ENCODE measurements at places on chromosomes 11 and 22. TPM values are rescaled to one million over a fixed set of nuclear protein-coding genes. Genes with fewer than 3 reads are reported as not detected.

GRCh38 chr11:38252620-38253019 is 1654.6 kb upstream of the RAG2 start:
- no peak for DNase-seq
- H3K4me1 ChIP-seq, result no peaks in the 10 kb centered on the region
- H3K27me3 ChIP-seq, result no peaks in the 10 kb centered on the region
- H3K4me3 ChIP-seq, result no peak overlapping the region
- H3K36me3 ChIP-seq, result no peaks in the 10 kb centered on the region

Gene PRODH
- total RNA-seq, result 0.30 TPM

GRCh38 chr11:79570104-79570503 is 129.3 kb upstream of the TENM4 start:
- H3K36me3 ChIP-seq, result no peaks in the 10 kb centered on the region
- no peak overlapping the region for H3K27ac ChIP-seq
- H3K27me3 ChIP-seq, result no peaks in the 10 kb centered on the region
- no peaks in the 10 kb centered on the region for H3K4me1 ChIP-seq

Gene RHBDD3
- 20.5 TPM for total RNA-seq

- no peak overlapping the region for H3K4me3 ChIP-seq
- H3K4me1 ChIP-seq, result no peaks in the 10 kb centered on the region
- peaks cover 2% of the 10 kb centered on the region for H3K27me3 ChIP-seq
- no peaks in the 10 kb centered on the region for H3K36me3 ChIP-seq
- H3K27ac ChIP-seq, result no peak overlapping the region
Measured at GRCh38 chr11:73198677-73199076, 19.4 kb upstream of the P2RY2 start.
